ENCODE measurements at places on chromosomes 16 and 17.

GRCh38 chr17:4806777-4807604, at the start of gene PLD2:
PLD2 (plus strand) TSS chr17:4807152; CDS start chr17:4807773, 621 bp downstream.
- DNase-seq = peak; percentile 73

DNA sequence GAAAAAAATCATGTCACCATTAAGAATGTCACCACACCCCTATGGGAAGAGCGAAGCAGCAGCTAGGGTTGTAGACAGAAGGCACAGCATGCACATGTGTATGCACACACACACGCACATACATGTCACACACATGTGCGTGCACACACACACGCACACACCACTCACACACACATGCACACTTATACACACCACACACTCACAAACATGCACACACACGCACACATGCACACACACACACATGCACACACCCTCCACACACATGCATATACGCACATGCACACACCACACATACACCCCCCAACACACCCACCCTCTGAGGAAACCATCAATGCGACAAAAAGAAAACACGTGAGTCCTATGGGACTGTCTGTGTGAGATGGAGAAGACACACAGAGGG, 205.4 kb downstream of the ENGASE start:
- no peak for DNase-seq

DNA sequence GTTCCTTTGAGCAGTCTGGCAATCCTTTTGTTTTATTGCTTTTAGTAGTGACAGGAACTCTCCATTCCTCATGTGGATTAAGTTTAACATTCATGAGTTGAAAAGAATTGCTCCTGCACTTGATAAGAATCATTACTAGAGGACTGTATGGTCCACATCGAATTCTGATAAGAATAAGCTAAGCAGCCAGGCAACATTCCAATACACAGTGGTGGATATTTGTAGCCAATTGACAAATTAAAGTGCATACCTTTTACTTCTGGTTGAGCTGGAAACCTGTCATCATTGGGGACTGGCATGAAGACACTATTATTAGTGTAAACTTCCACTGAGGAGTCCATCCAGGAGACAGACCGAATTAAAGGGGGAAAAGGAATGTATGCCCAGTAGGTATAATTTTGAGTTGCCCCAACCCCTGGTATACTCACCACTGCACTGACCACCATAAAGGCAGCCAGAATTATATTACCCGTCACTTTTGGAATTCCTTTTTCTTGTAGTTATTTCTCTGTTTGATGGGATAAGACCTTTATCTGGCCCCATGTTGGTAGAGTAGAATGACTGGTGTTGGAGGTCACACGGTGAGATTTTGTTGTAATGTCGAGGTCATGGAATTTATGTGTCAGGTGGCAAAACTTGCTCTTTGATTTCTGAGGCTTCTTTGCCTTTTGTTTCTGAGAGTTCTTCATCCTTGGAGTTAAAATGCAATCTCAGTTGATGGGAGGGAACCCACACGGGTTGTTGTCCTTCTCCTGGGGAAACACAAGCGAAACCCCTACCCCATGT, 72.1 kb upstream of the ARL4D start:
- no peak for DNase-seq

GRCh38 chr17:40961591-40961990, 5.2 kb downstream of the KRT39 start:
- no peak for DNase-seq

DNA sequence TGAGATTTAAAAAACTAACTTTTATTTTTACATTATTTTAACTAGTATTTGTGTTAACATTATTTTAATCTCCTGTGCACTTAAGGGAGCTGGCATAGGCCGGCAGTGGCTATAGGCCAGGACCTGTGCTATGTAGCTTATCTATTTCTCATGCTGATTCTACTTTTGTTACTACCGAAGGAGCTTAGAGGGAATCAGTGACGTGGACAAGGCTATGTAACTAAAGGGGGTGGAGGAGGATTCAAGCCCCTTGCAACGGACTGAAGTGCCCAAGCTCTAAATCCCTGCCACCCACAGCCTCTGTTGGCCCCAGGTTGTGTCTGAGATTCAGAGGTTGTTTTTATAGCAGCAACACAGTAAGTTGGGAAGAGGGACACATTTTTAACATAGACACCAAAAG, 356.4 kb downstream of the WWOX start:
- peak; percentile 70 for DNase-seq

DNA sequence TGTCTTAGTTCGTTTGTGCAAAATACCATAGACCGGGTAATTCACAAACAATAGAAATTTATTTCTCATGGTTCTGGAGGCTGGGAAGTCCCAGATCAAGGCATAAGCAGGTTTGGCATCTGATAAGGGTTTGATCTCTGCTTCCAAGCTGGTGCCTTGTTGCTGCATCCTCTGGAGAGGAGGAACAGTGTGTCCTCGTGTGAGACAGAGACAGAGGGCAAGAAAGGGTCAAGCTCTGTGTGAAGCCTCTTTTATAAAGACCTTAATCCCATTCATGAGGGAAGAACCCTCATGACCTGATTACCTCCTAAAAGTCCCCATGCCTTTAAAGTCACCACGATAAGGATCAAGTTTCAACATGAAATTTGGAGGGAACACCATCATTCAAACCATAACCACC, 55.8 kb upstream of the TANC2 start:
- no peak for DNase-seq

DNA sequence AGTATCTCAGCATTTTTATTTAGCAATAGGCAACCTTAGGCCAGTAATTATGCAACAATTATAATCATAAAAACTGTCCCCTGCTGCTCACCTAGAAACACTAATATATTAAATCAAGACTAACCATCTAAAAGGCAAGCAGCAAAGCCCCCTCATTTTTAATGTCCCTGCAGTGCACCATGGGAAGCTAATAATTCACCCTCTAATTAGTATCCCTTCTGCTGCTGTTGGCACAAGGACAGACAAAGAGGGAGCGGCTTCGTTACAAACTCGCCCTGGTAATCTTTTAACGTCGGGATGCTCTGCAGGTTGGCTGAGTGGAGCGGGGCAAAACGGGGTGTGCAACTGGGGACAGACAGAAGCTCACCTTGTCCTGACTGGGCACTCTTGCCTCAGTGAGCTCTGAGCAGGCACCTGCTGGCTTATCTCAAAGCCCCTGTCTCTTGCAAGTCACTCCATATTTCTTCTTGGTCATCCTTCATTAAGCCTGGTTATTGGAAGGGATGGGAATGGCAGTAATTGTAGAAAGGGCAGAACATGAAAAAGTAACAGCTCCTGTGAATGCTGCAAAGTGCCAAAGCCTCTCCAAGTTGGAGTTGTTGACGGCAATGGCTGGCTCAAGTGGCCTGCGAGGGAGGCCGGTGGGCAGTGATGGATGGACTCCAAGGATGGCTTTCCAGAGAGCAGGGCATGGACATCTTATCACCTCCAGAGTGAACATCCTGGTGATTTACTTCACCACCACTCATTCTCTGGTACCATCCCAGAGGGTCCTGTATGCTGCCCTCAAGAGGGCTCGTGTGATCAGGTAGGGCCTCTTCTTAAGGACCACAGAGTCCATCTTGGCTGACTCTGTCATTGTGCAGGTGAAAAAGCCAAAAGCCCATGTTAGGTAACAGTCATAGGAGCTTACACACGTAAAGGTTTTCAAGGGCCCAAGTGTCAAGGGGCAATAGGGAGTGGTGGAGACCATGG, 219.6 kb upstream of the N4BP1 start:
- DNase-seq = no peak

DNA sequence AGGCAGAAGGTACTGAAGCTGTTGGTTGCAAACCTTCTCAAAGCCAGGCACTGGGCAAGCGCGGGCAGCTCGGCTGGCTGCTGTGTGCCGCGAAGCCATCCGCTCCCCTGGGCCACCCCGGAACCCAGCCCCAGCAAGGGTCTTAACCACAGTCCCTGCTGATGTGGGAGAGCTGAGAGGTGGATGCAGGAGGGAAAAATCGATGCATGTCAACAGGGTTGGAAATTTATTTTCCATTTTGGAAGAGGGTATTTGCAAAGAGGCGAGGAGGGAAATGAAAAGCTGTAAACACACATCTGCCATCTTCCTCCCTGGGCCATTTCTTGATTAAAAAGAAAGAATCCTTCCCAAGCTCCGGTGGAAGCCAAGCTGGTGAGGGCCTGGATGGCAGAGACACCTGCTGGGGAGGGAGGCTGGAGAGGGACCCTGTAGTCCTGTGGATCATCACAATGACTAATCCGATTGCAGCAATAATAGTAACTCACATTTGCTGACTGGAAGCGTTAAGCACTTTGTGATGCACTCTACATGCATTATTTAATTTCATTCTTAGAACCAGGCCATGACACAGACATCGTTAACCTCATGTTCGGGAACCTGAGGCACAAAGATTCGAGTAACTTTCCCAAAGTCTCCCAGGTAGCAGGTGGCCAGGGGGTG, 13.9 kb upstream of the TBX2 start:
- DNase-seq = no peak

- DNase-seq = no peak
Observed at GRCh38 chr16:1323296-1324239, 9.9 kb upstream of the BAIAP3 start.

DNA sequence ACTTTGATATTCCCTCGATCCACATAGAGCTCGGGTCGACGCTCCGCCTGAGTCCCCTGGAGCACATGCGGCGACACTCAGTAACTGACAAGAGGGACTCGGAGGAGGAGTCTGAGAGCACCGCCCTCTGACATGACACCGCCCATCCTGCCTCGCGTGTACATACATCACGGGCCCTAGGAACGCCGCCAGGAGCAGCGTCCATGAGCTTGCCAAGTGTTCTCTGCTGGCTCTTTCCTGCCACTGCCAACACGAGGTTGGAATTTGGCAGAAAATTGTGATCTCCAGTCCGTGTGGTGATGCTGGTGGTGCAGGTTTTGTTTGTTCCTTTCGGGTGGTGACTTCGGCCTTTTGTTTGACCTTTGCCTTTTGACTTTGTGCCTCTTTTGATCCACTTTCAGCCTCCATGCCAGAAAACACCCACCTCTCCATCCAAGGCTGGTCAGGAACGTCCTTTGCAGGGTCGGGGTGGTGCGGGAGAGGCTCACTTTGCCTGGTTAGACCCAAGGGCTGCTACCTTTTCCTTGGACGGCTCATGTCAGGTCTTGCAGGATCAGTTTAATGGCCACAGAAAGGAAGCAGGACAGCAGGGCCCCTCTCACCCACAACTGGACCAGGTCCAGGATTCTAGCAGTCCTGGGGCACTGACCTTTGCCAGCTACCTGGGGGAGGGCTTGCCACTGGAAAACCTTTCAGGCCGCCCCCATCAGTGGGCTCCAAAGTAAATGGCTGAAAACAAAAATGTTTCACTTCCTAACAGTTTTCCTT, 27.6 kb downstream of the ELAC2 start:
- DNase-seq = no peak

DNA sequence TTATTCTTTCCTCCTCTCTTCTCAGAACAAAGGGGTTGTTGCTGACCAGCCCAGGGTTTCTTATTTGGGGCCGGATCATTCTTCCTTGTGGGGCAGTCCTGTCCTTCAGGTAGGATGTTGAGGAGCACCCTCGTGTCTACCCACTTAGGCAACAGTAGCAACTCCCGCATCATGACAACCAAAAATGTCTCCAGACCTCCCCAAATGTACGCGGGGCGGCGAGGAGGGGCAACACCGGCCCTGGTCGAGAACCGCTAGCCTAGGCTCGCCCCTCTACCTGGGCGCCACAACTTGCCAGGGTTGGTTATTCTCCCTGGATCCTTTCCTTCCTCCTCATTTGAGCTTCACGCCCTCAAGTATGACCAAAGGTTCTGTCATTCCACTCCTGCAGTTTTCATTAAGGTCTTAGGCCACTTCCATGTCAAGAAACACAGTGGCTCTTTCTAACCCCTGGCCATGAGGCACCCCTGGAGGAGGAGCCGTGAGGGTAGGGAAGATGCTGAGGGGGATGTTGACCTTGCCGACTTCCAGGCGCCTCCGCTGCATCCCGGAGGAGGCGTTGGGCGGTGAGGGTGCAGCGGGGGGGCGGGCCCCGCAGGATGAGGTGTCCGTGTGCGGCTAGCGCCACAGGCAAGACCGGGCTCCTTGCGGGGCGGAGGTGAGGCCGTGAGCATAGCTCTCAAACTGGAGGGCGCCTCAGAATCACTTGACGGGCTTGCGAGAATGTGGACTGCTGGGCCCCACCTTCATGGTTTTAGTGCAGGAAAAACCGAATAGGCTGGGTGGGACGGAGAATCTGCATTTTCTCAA, 712 bp upstream of the SPECC1 start:
- DNase-seq = no peak

- DNase-seq = no peak
Observed at GRCh38 chr17:47969930-47970724, 786 bp upstream of the CDK5RAP3 start.

- DNase-seq = peak; percentile 71
Observed at GRCh38 chr16:4378161-4378666, 6.6 kb downstream of the VASN start.

Measured in fibroblast of villous mesenchyme (primary cell).